Naive B cell (primary cell): ENCODE measurements at places on chromosomes 2 and 18. TPM values are rescaled to one million over a fixed set of nuclear protein-coding genes. Genes with fewer than 3 reads are reported as not detected.

GRCh38 chr2:203164311-203164935, 74.4 kb upstream of the CYP20A1 start:
- no peaks in the 10 kb centered on the region for H3K4me1 ChIP-seq
- H3K27me3 ChIP-seq, result no peaks in the 10 kb centered on the region
- H3K36me3 ChIP-seq, result peaks cover 14% of the 10 kb centered on the region
- DNase-seq, result no peak
- H3K27ac ChIP-seq, result no peak overlapping the region

The ALKAL2 gene
- not detected for polyA plus RNA-seq

GRCh38 chr2:11698009-11698922, 28.3 kb upstream of the NTSR2 start:
- DNase-seq, result no peak
- H3K4me1 ChIP-seq, result no peaks in the 10 kb centered on the region
- no peak overlapping the region for H3K4me3 ChIP-seq
- no peak overlapping the region for H3K27ac ChIP-seq
- H3K27me3 ChIP-seq, result peaks cover 14% of the 10 kb centered on the region

DNA sequence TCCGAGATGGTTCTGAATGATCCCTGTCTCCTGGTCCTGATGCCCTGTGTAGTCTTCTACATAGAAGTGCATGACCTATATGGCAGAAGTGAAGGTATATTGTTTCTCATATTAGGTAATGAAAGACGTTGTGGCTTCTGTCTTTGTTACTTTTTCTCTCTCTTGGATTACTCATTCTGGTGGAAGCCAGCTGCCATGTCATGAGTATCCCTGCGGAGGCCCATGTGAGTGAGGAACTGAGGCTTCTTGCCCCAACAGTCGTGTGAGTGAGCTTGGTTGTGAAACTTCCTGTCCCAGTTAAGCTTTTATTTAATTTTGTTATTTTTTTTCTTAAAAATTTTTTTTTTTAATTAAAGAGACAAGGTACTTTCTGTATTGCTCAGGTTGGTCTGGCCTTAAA, 134.7 kb downstream of the UBR3 start:
- no peaks in the 10 kb centered on the region for H3K27me3 ChIP-seq
- no peak overlapping the region for H3K27ac ChIP-seq
- no peaks in the 10 kb centered on the region for H3K4me1 ChIP-seq
